Foreskin fibroblast (primary cell): ENCODE measurements at places on chromosomes 3 and 15.

DNA sequence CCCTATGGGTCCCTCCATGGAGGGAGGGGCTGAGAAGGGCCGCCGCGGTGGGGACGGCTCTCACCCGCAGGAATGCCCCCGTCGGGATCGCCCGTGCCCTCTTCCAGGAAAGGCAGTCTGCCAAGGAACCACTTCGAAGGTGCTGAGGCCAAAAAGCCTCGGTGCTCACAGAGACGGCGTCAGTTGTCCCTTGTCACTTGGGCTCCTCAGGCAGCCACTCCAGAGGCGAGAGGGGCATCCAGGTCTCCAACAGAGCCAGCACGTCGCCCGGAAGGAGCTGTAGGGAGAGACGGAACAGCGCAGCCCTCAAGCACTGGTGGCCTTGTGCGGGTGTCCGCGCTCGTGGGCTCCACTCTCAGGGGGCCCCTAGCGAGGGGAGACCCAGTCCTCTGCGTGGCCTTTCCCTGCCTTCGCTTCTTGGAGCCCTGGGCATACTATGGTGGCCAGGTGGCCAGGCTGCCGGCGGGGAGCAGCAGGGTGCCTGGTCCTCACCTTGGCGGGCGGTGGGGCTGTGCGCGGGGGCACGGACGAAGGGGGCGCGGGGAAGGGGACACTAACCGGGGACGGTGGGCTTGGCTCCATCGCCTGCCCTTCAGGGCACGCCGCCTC, 994 bp downstream of the MESP1 start:
- DNase-seq = no peak

DNA sequence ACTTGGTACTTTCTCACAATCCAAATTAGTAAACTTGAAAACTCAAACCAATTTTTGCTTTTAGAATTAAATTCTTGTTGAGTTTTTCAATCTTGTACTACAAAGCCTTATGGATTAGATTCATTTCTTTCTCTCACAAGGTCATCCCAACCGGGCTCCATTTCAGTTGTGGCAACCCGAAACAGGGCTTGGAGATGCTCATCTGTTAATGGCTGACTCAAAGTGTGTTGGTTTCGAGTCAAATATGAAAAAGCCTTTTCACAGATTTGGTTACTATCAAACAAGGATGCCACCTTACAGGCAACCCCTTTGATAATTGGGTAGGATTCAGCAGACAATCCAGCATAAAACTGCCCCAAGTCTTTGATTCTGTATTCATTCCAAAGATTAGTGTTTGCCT, 1.8 kb downstream of the EPM2AIP1 start:
- no peak for DNase-seq

DNA sequence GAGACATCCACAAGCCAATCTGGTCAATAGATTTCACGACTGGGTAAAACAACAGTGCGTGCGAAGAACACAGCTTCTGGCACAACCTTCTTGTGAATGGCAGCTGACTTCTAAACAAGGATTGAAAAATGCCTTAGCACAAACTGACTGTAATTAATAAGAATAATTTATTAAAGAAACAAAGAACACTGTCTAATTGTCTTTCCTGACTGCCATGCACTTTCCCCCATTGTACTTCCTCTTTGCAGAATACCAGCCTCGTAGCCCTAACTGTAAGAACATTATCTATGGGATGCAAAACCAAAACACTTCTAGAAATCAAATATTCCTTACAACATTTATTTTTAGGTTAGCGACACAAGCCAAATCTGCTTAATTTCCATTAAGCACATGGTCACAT, 6.5 kb downstream of the FOXP1 start:
- DNase-seq = no peak

GRCh38 chr15:100115066-100115710, 226.6 kb downstream of the ADAMTS17 start:
- DNase-seq = no peak

DNA sequence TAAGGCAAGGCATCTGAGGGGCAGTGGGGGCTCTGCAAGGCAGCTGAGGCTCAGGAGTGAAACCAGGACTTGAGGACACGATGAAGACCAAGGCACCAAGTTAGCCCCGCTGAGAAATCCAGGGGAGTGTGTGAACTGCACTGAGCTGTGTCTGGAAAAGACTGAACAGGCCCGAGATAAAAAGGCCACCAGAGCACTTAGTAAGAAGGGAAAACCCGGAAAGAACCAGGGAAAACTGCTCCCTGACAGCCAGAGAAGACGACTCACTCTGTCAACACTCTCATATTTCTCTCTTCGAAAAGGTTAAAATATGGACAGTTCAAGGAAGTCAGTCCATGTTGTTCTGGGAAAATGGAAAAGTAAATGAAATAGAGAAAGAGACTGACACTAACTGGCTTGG, 109.0 kb downstream of the SEC22A start:
- DNase-seq = peak; percentile 19

DNA sequence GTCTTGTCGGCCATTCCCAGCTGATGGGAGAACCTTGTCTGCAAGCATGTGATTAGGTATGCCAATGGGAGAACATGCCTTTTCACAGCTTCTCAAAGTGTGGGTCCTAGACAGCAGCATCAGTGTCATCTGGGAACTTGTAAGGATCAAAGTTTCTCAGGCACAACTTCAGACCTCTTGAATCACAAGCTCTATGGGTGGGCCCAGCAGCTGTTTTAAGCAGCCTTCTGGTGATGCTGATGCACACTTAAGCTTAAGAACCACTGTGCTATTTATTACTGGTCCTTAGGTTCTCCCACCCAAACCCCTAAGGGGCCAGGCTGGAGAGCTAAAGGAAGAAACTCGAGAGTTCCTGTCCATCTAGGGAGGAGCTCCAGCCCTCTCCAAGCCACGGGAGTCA, 453.9 kb upstream of the PROK2 start:
- DNase-seq = no peak

DNA sequence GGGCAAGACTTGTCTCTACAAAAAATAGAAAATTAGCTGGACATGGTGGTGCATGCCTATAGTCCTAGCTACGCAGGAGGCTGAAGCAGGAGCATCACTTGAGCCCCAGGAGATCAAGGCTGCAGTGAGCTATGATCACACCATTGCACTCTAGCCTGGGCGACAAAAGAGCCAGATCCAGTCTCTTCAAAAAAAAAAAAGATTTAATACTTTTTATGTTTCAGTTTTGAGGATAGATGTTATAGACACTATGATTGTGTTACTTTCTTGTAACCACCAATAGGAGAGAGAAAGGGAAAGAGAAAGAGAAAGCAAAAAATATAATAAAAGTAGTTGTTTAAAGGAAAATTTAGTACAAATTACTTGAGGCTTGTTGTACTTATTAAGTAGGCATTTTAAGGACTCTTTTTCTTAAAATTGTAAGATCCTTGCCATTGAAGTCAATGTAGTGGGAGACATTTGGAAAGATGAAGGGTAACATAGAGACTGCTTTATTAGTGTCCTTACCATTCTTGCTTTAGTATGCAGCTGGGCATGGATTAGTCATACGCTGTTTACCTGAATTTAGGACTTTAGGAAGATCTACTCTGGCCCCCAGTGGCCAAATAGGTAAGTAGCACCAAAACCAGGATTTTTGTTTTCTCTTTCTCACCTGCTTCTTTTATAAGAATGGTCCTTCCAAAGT, 35.1 kb upstream of the ZDHHC23 start:
- DNase-seq = peak; percentile 75

- peak; percentile 11 for DNase-seq
Observed at GRCh38 chr3:177211503-177212277, 14.4 kb upstream of the TBL1XR1 start.

DNA sequence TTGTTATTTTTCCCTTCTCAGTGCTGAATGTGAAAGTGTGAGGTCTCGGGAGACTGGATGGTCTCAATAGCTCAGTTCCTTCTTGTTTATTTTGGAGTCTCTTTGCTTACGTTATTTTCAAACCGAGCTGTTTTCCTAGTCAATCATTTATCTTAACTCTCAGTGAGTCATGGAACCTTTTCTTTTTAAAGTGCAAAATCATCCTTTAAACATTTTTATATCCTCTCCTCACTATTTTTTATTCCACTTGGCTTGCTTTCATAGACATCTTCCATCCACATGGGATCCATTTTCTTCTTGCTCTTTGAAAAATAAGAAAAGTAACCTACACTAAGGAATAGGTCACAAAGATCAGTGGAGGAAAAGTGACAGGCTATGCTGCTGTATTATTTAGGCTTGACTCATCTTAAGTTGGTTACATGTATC, 497.8 kb downstream of the NAALADL2 start:
- peak; percentile 70 for DNase-seq

- DNase-seq = peak; percentile 12
Observed at GRCh38 chr15:89165677-89166076, 55.7 kb downstream of the RLBP1 start.

GRCh38 chr15:100405179-100405578, 63.4 kb upstream of the ADAMTS17 start:
- no peak for DNase-seq

- DNase-seq = no peak
Observed at GRCh38 chr15:31840849-31841476, 189.4 kb upstream of the CHRNA7 start.

DNA sequence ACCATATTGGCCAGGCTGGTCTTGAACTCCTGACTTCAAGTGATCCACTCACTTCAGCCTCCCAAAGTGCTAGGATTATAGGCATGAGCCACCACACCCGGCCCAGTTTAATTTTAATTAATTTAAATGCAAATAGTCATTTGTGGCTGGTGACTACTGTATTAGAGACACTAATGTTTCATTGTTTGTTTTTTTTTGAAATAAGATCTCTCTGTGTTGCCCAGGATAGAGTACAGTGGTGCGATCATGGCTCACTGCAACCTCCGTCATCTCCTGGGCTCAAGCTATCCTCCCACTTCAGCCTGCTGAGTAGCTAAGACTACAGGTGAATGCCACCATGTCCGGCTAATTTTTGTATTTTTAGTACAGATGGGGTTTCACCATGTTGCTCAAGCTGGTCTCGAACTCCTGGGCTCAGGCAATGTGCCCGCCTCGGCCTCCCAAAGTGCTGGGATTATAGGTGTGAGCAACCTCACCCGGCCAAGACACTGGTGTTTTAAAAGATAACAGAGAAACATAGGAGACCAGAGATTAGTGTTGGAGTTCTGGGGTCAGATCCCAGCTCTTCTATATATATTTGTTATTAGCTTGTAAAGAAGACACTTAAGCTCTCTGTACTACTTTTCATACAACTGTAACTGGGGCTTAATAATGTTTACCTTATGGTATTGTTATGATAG, 34.5 kb upstream of the RAB11A start:
- no peak for DNase-seq

DNA sequence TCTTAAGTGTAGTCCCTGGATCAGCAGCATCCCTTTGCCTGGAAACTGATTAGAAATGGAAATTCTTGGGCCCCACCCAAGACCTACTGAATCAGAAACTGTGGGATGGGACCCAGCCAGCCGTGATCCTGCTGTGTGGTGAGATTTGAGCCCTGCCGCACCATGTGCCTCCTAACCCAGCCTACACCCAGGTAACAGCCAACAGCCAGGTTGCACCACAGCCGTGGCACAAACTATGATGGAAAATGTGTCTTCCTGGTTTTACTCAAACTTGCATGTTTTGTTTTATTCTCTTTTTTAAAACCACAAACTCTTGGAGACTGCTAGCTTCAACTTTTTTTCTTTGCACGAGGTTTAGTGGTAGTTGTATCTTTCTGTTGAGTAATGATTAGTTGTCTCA, 2.6 kb downstream of the LIMD1 start:
- no peak for DNase-seq

GRCh38 chr15:30956216-30957124, 35.0 kb downstream of the MTMR10 start:
- DNase-seq = peak; percentile 22

DNA sequence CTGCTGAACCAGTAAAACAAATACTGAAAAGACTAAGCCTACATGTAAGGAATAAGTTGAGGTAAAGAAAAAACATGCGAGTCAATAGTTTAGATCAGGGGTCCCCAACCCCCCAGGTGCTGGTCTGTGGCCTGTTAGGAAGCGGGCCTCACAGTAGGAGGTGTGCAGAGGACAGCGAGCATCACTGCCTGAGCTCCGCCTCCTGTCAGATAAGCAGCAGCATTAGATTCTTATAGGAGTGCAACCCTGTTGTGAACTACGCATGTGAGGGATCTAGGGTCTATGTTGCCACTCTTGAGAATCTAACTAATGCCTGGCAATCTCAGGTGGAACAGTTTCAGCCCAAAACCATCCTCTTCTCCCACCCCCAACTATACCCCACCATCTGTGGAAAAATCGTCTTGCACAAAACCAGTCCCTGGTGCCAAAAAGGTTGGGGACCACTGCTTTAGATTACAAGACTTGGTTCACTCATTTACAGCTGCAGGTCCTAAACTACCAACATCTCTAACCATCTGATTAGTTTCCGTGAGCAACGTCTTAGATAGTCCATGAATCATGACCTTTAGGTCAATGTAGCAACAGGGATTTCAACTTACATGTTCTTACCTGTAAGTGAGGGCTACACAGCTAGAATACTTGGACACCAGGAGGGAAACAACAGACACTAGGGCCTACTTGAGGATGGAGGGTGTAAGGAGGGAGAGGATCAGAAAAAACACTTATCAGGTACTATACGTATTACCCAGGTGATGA, 66.7 kb downstream of the TRANK1 start:
- DNase-seq = no peak

GRCh38 chr15:41263891-41264351, 32.9 kb downstream of the CHP1 start:
- DNase-seq = peak; percentile 63

- DNase-seq = peak; percentile 37
Observed at GRCh38 chr15:35181538-35181937, 96.4 kb upstream of the NANOGP8 start.

- DNase-seq = peak; percentile 39
Observed at GRCh38 chr15:41523097-41523496, 9.5 kb upstream of the LTK start.

GRCh38 chr15:99170476-99171065, 65.7 kb downstream of the SYNM start:
- DNase-seq = no peak

DNA sequence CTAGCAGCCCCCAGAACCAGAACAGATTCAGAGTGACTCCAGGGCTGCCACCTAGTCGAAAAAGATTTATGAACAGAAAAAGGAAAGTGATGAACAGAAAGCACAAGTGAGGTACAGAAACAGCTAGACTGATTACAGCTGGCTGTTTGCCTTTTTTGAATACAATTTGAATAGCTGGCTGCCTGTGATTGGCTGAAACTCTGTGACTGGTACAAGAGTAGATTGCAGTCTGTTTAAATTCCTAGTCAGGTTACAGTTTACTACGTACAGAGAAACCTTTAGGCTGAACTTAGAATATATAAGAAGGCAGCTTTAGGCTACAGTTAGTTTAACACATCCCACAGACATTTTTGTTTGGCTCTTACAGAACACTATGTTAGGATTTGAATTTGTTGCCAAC, 10.0 kb downstream of the CCDC13 start:
- no peak for DNase-seq

DNA sequence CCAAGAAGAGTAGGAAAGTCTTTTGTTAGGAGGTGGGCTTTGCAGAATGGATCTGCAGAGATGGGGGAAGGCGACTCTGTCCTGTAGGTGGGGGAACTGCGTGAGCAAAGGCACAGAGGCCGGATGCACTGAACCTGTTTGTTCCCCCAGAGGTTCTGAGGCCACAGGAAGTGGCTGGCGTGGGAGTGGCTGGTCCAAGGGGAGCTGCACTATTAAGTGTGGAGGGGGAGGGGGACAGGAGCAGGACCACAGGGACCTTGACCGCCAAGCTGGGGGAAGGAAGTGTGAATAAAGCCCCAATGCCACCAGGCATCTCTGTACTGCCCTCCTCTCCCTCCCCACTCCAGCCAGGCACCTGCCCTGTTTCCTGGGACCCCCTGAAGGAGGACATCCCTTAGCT, 51.8 kb downstream of the CYP11A1 start:
- DNase-seq = no peak
